ENCODE measurements at places on chromosomes 12 and 14.
A peak's percentile ranks its signal among the peaks of the same experiment; 100 is the strongest.

- peak; percentile 80 for DNase-seq
Measured at GRCh38 chr12:118061873-118062843, 1.2 kb upstream of the WSB2 start.

DNA sequence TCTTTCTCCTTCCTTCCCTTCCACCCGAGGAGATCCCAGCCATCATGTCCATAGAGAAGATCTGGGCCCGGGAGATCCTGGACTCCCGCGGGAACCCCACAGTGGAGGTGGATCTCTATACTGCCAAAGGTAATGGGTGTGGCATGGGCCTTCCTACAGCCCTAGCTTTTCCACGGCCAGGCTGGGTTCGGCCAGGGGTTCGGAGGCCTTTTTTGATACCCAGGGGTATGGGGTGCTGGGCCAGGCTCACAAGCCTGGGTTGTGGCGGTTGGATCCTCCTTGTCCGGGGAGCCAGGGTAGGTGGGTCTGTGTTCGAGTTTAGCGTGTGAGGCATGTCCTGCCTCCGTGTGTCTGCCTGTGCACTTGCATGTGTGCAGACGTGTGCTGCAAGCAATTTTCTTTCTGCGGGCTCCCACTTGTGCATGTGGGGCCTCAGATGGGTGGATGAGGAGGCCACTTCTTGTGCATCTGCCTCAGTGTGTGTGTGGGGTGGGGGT is 1.5 kb downstream of the ENO2 start:
- no peak for DNase-seq

DNA sequence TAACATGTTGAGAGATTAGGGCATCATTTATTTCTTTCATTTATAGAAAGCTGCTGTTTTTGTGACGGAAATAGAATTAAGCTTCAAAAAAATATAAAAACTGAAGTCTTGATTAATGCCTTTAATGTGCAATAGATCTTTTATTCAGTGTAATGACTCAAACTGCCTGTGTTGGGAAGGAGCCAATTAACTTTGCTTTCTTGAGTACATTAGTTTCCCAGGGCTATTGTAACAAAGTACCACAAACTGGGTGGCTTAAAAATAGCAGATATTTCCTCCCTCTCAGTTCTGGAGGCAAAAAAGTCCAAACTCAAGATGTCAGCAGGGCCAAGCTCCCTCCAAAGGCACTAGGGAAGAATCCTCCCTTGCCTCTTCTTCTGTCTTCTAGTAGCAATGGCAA is 36.6 kb downstream of the EID3 start:
- DNase-seq, result no peak

DNA sequence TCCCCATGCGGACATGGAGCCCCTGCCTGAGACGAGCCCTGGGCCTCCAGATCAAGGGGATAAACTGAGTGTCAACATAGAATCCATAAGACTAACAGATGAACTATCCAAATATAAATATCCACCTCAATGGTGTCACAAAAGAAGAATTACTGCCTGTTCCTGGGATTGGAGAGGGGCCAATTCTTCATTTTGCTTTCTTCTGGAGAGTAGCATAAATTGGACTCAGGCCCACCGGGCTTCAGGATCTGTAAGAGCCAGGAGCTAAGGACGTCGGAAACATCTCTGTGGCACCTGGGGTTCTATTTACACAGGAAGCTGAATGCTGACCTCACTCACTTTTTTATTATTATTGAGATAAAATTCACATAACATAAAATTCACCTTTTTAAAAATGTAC is 408.2 kb upstream of the CCDC196 start:
- no peak for DNase-seq

GRCh38 chr12:115440438-115440837 is 756.5 kb upstream of the TBX3 start:
- peak; percentile 74 for DNase-seq

GRCh38 chr14:88129306-88130056 is 124.5 kb downstream of the GPR65 start:
- DNase-seq, result peak; percentile 63

GRCh38 chr14:101020834-101021370 is 117.4 kb upstream of the RTL1 start:
- DNase-seq, result no peak

DNA sequence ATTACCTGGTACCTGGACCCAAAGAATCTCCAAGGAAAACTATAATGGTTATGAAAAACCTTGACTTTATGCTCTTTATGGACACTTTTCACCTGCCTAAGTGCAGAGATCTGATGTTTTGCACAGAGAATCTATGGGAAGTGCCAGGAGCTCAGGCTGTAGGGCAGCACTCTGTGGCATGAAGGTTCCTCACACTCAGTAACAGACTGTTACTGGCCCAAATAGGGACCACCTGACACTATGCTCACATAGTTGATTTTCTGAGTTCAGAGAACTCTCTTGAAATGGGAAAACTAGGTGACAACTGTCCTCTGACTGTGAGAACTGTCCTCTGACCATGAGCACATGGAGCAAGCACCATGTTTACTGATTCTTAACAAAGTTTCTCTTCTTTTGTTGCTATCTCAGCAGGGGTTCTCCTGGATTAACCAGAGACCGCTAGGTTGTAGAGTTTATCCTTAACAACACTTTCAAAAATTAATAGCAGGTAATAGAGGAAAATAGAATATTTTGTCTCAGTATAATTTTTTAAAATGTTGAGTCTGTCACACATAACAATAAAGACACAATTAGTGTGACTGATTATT is 101.6 kb downstream of the STXBP6 start:
- DNase-seq, result no peak

DNA sequence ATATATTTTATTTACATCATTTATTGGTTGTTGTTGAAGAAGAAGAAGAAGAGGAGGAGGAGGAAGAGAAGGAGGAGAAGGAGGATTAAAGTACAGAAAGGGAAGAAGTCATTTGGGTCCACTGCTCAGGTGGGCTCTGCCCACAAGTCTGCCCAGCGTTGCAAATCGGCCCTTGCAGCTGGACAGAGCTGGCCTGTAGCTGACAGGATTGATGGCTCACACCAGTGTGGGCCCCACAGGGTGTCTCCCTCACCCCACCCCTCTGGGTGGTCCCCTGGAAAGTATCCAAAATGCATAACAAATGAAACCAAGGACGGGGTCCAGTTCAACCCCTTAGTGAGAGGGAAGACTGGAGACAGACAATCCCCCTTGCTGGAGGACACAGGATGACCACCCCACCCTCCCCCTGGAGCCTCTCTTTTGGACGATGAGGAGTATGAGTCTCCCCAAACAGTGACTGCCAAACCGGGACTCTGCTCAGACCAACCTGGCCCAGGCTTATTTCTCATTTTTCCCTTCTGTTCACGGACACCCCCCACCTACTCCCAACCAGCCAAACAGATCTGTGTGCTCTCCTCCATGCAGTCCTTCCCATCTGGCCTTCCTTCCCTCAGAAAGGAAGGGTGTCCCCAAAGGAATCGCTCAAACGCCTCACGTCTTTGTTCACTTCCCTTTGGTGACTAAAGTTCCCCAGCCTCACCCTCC is 17.7 kb downstream of the DPF3 start:
- no peak for DNase-seq

GRCh38 chr12:109768901-109769670 is 55.5 kb downstream of the FAM222A start:
- no peak for DNase-seq

DNA sequence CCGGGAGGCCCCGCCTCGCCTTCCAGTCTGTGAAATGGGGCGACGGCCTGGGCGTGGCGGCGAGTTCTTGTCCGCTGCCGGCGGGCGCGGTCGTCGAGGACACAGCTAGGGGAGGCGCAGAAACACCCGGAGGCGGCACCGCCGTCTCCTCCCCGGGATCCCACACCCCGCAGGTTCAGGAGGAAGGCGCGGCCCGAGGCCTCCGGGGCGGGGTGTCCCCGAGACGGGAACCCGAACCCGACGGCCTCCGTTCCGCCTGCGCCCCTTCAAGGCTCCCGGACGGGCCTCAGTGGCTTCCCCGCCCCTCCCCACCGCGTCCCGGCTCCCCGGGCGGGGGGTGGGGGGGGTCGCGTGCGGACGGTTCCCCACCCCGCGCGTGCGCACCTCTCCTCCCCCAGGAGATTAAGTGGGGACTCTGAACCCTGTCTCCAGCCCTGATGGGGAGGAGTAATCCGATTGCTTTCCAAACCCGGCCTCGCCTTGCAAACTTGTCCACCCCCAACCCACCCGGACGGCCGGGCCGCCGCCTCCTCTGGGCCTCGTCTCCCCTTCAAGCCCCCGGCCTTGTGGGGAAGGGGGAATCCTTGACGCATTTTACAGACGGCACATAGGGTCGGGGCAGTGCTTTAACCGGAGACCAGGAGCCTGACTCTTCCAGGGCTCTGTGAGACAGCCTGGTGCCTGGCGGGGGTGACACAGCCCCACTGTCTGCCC is 35.3 kb upstream of the ANKRD9 start:
- DNase-seq, result no peak

DNA sequence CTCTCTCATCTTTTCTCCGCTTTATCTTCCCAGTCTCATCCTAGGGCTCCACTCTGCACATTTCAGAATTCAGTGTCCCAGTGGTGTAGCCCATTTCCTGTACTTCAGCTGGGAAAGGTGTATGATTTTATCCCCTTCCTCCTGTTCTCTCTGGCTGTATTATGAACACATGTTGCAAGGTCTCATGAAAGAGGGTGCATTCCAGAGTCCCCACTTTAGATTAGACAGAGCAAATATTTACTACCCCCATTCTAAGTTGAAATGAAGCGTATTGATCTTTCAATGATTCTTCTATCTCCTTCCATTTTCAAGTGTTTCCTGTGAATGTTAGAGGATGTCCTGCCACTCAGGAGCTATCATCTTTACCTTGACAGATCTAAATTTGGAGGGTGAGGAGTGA is 123.2 kb downstream of the WIF1 start:
- no peak for DNase-seq

GRCh38 chr12:114691196-114691595 is 7.2 kb upstream of the TBX3 start:
- no peak for DNase-seq

DNA sequence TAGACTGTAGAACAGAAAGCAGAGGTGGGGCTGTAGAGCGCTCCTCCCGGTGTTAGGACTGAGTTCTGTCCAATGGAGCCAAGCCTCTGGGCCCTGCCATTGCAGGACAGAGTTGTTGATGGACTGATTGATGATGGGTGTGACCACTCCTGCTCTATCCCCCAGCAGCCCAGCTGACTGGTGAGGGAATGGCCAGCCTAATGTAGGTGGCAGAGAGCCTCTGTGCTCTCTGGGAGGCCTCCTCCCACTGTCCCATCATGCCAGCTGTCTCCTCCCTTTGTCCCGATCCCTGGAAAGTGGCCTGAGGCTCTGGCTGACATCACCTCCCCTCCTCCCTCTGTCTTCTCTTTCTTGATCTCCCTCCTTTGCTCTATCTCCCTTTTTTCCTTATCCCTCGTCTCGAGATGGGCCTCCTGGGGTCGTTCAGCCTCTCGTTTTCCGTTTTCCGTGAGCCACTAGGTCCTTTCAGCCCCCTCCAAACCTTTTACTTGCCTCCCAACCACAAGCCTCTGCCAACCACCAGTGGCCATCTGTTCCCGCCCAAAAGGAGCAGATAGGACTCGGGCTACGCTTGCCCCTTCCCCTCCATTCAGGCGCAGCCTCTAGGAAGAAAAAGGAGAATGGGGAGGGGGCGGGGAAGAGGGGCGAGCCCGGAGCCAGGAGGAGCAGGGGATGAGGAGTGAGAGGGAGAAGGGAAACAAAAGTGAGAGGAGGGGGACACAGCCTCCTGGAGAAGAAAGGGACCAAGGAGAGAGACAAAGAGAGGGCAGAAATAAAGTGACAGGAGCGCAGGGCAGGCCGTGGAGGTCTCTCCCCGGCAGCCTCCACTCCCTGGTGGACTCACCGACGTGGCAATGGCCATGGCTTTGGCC is 572 bp downstream of the EFS start:
- peak; percentile 73 for DNase-seq

- DNase-seq, result no peak
Measured at GRCh38 chr12:122174155-122174845, at the start of gene IL31. Gene IL31 (minus strand): TSS chr12:122174221. CDS start chr12:122174172, 49 bp downstream.

- no peak for DNase-seq
Measured at GRCh38 chr12:14665354-14666348, 30.7 kb downstream of the GUCY2C start.

- no peak for DNase-seq
Measured at GRCh38 chr12:45227316-45228067, 11.6 kb downstream of the ANO6 start.

Measured in AG20443 (cell line).